HepG2 (cell line): ENCODE measurements at places on chromosomes 5 and 9.

- no peak for DNase-seq
Measured at GRCh38 chr5:68303754-68304420, 88.3 kb downstream of the PIK3R1 start.

DNA sequence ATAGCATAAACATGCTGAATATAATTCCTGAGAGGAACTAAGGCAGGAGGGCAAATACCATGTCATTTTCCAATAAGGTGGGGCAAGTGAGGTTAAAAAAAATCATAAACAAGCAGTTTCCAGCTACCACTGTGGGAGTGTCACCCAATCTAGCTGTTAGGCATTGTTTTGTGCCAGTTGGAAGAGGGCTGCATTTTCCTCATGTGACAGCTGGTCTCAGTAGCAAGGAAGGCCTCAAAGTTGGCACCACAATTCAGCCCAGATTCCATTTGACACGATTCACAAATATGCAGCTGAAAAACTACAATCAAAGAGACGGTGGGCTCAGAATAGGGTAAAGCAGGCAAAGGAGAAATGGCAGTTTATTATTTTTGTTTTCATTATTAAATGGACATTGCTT, 636.1 kb downstream of the KIF4B start:
- DNase-seq, result no peak

GRCh38 chr9:134350416-134350994, 24.2 kb downstream of the RXRA start:
- no peak for DNase-seq

DNA sequence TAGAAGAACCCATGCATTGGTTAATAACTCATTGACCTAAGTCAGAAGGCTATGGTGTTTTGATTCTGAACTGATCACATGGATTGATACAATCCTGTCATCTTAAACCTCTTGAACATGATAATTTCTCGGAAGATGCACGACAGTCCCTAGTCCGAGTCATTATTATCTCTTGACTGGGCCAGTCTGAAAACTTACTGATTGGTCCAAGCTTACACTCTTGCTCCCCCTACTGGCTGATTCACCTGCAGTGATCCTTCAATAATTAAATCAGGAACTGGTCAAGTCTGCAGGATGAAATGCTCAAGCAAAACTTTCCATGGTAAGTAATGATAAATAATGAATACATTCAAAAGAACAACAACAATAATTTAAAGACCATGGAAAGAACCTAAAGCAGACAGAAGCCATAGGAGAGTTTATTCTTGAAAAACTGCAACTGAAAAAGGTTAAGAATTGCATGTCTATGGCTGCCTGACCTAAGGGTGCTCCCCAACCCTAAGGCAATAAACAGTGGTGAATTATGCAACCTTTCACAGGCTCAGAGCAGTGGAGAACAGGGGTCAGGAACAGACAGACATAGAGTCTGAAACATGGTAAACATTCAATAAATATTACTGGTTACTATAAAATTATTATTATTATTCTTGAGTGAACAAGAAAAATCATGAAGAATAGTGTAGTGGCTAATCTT, 79.3 kb downstream of the BRINP1 start:
- DNase-seq, result peak; percentile 32

DNA sequence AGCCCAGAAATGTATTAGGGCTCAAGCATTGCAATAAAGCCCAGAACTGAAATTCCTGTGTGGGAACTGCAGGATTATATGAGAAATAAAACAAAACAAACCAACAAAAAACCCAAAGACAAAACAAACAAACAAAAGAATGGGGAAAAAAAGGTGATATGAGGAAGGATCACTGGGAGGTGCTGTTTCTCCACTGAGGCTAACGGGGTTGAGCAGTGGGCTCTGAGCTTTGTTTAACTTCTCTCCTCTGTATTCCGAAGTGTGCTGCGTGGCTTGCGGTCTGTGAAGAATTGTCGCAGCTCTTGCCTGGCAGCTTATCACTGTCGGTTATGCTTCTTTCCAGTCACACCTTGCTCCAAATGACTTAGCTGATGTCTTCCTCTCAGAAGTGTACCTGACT, 106.3 kb downstream of the TENT4A start:
- DNase-seq, result no peak

DNA sequence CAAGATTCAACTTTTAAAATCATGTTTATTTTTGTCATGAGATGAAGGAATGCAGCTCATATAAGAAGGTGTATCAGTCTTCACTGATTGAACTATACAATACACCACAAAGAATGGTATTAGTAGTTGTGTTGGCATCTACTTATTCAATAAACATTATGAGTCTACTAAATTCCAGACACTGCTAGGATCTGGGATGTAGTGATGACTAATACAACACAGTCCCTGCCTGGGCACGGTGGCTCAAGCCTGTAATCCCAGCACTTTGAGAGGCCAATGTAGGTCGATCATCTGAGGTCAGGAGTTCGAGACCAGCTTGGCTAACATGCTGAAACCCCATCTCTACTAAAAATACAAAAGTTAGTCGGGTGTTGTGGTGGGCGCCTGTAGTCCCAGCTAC, 171.4 kb upstream of the NFIB start:
- no peak for DNase-seq

DNA sequence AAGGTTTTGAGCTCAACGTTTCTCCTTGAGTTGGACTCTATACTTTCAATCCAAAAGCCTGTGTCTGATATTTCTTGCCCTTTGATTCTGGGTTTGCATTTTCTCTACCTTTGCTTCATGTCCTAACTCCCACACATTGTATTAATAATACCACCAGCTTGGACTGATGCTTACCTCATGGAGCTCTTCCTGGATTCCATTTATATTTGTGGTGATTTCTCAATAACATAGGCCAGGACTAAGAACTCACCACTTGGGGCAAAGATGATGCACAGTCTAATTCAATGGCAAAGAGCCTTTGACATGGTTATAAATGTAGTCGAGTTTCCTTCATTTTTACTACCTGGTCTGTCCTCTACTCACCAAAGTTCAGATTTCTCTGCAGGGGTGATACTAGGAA, 27.5 kb upstream of the EFNA5 start:
- no peak for DNase-seq

DNA sequence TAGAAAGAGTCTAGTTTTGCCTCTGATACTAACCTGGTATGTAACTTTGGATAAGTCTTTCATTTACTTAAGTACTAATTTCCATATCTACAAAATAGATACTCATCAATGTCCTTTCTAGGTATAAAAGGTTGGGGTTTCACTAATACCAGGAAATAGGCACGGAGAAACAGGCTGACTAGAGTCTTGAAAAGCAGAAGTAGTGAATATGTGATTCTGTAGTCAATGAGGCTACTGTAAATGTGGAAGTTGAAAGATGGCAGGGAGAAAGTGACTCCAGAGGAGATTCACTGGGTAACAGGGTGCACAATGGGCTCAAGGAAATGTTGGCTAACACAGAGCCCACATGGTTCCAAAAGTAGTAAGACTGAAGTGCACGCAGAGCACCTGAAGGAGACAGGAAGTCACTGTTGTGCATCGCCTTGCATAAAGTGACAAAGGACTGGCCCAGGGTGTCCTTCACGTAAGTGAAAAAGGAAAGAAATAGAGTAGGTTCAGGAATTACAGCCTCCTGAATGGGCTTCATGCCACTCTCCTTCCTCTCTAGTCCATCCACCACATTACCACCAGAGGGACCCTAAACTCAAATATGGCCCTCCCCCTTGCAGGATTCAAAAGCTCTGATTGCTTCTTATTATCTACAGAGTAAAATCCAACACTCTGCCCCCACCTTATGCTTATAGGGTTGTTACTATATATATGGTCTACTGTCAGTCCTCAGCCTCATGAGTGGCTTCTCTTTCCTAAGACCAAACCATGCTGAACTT, 288.0 kb upstream of the SMARCA2 start:
- no peak for DNase-seq

DNA sequence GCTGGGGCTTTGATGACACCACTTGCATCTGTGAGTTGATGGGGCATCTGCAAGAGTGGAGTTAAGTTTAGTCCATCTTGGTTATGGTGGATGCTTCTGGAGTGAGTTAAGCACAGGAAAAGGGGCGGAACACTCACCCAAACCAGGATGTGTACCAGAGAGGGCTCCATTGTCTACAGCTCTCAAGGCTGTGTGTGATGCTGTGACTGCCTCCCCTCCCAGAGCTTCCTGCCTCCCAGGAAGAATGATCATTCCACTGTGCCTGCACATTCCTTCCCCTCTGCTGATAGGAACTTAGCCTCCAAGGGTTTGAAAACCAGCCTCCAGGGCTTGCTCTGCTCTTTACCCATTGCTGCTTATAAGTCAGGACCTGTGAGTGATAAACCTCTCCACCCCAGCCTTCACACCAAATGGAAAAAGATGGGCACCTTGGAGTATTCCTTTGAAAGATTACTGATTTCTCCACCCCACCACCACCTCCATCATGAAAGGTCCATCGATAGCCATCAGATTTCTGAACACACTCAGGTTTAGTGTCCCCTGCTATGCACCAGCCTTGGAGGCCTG, 160.1 kb upstream of the SPRY4 start:
- DNase-seq, result peak; percentile 29

GRCh38 chr9:744790-745484, 96.6 kb upstream of the DMRT1 start:
- peak; percentile 35 for DNase-seq

DNA sequence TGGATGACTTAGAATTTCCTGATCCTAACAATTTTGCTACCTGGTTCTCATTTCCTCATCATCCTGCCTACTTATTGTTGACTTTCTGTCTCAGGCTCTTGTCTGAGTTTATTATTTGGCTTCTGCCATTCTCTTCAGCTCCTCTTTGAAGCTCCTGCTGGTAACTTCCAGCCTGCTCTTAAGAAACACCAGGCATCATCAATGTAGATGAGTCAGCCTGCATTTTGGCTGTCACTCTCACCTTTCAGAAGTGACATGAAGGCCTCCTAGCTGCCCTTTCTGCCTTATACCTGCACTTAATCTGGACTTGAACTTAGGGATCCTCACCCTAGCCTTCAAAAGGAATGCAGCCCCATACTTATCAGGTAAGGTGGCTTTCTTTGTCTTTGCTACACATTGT, 551.8 kb upstream of the ZNF608 start:
- DNase-seq, result no peak

DNA sequence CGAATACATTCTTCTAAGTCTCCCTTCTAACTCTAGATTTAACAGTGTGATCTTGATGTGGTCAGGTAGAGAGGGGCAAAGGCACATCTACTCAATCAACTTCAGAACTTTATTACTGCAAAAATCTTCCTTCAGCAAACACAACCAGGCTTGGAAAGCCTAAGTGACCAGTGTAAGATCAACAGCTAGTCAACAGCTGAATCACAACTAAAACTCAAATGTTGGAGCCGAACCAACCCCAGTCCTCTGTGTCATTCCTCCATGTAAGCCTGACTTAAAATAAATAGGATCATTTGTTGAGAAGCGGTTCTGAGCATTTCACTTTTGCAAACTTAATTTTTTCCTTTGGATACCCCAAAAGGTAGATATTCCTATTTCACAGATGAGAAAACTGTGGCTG, 352.7 kb downstream of the EBF1 start:
- DNase-seq, result no peak

DNA sequence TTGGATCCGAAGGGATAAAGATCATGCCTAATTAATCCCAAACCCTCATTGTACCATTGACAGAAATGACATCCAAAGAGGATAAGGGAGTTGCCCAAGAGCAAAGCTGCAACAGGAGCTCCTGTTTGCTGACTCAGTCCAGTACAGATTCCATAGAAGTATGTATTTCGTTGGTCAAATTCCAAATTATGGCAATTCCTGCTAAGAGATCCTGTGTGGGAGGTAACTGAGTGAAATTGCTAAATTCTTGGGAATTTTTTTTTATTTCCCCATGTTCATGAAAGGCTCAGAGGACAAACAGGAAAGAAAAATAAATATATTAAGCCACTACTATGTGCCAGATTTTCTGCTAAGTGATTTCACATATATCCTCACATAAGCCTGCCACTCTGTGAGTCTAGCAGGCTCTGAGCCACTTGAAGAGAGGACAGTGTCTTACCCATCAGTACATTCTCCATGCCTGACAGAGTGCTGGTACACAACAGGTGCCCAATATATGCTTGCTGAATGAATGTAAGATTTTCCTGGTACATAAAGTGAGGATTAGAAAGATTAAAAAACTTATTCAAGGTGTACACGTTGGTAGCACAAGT, 132.7 kb downstream of the GLIS3 start:
- no peak for DNase-seq

GRCh38 chr9:80125731-80126264, 554.0 kb downstream of the TLE4 start:
- DNase-seq, result no peak

DNA sequence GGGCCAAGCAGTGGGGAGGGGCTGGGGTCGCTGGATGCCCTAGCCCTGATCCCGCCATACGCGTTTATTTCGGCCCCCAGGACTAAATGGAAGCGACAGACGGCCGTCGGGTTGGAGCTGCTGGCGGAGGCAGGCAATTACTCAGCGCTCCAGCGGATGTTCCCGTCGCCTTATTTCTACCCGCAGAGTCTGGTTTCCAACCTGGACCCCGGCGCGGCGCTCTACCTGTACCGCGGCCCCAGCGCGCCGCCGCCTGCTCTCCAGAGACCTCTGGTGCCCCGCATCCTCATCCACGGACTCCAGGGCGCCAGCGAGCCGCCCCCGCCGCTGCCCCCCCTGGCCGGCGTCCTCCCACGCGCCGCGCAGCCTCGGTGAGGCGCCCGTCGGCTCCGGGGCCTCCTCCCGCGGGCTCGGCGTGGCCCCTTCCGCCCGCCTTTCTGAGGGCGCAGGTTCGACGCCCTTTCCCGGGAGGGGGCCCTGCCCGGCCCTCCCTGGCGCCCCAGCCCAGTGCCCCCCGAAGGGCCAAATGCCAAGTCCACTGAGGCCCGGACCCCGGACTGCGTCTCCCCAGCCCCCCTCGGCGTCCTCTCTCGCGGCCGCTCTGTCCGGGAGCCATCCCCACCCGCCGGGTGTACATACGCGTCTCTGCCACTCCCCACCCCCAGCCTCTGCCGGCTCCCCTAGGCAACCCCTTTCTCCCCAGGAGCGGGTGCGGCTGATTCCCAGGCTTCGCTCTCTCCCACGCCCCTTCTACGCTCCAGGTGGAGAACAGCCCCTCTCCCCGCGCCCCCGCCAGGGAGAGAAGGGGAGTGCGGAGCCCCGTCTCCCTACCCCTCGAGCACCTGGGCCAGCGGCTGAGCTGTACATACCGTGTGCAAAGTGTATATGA, 7.0 kb downstream of the BARHL1 start:
- DNase-seq, result no peak

DNA sequence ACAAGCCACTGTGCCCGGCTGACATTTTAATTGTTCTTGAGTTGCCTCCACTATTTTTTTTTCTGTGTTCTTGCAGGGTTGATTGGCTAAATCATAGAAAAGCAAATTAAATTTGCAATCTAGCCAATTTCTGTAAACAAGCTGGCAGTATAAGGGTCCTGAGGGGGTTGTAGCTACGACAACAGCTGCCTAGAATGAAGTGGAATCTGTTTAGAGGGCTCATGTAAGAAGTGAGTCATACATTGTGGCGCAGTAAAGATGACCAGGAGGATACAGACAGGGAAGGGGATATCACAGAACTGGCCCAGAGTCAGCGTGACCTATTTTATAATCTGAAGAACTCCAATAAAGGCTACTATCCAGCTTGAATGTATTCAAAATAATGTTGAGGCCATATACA, 82.2 kb upstream of the TLE1 start:
- no peak for DNase-seq

- no peak for DNase-seq
Measured at GRCh38 chr5:150328515-150328914, 25.8 kb upstream of the ARSI start.
